Testis (tissue), 5 donors: ENCODE measurements at places on chromosomes 4 and X. TPM values are rescaled to one million over a fixed set of nuclear protein-coding genes. Genes with fewer than 3 reads are reported as not detected.

- DNase-seq: no peak
Observed at GRCh38 chrX:16002185-16002584, 121.2 kb upstream of the GRPR start.

DNA sequence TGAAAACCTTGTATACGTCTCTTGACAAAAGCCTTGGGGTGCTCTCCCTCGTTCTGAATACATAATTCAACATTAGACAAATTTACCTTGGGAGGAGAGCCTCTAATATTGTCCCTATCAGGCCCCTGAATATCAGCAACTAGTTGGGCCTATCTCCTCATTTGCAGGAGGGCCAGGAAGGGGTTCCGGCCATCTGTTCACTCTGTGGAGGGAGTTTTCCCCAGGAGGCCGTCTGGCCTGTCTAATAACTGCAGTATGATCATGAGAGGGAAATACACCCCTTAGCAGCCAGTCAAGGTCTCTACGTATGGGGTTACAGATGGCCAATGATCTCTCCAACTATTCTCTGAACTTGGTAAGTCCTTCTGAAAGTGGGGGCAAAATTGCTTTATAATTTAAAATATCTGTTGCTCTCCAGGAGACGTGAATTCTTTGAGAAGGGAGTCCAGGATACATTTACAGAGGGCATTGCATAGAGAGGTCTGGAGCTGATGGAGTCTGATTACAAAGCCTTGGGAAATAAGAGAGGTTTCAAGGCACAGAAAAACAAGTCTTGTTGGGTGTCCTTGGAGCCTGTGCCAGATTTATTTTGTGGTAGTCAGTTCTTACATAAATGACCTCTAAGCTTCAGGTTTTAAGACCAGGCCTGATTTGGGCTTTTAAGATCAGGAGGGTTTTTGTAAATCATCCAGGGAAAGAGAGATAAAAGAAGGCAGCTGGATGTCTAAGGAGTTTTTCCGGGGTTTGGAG is 48.2 kb upstream of the UXT start:
- DNase-seq: no peak

TEX13C gene
- total RNA-seq: 3.5 TPM

DNA sequence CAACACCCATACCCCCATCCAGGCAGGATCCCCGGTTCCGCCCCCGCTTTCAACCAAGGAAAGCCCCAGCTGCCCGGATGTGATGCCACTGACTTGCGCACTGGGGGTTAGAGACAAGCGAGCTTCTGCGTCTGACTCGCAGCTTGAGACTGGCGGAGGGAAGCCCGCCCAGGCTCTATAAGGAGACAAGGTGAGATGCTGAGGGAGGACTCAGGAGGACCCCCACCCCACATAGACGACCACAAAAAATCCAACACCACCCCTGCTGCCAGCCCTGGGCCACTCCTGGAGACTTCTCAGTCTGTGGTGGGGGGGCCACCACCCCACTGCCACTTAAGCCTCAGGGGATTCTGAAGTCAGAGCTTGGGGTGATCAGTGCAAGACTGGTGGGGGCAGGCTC is at the start of gene MAGEA4:
TSS of gene MAGEA4 (plus strand) at position 110 of the 400 bp plus-strand sequence. CDS start 10,776 bp downstream, outside the sequence.
- DNase-seq: peak; percentile 20

DNA sequence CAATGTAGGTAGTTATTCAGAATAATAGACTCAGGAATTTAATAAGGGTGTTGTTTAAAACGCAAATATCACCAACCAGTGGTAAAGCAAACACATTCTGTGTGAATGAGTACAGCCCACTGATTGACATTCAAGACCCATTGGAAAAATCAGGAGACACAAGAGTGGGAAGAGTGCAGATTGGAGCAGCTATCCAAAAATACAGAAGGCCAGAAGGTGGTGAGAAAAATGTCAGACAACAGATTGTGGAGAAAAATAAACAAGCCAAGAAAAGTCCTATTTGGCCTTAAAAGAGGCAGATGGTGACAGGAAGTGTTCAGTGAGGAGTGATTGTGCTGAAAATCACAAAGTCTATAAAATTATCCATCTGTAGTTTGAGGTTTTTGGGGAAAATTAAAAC is 39.3 kb downstream of the CPE start:
- no peak for DNase-seq
